Activated CD4-positive, alpha-beta T cell treated with anti-CD3 and anti-CD28 coated beads, Interleukin-2, amount 10 ng/mL, durations not matched to agents 24 days and 14 days (primary cell): ENCODE measurements at places on chromosomes 4 and X.

GRCh38 chrX:49673394-49673793 is 22.4 kb downstream of the PAGE1 start:
- no peaks in the 10 kb centered on the region for H3K27me3 ChIP-seq
- H3K4me3 ChIP-seq: no peak overlapping the region
- DNase-seq: no peak

- no peak overlapping the region for H3K4me3 ChIP-seq
- H3K4me1 ChIP-seq: no peaks in the 10 kb centered on the region
- H3K36me3 ChIP-seq: no peaks in the 10 kb centered on the region
- no peak overlapping the region for H3K27ac ChIP-seq
Measured at GRCh38 chrX:152154050-152154449, 15.7 kb upstream of the MAGEA10 start.

GRCh38 chr4:145390571-145390970 is 91.1 kb upstream of the SMAD1 start:
- no peak overlapping the region for H3K27ac ChIP-seq
- H3K4me3 ChIP-seq: no peak overlapping the region
- no peaks in the 10 kb centered on the region for H3K4me1 ChIP-seq
- peaks cover 9% of the 10 kb centered on the region for H3K27me3 ChIP-seq

GRCh38 chr4:25702848-25703247 is 47.2 kb downstream of the SLC34A2 start:
- no peak for DNase-seq
- no peaks in the 10 kb centered on the region for H3K36me3 ChIP-seq
- H3K27me3 ChIP-seq: peaks cover 2% of the 10 kb centered on the region
- H3K4me3 ChIP-seq: no peak overlapping the region
- H3K27ac ChIP-seq: no peak overlapping the region
- no peaks in the 10 kb centered on the region for H3K4me1 ChIP-seq

DNA sequence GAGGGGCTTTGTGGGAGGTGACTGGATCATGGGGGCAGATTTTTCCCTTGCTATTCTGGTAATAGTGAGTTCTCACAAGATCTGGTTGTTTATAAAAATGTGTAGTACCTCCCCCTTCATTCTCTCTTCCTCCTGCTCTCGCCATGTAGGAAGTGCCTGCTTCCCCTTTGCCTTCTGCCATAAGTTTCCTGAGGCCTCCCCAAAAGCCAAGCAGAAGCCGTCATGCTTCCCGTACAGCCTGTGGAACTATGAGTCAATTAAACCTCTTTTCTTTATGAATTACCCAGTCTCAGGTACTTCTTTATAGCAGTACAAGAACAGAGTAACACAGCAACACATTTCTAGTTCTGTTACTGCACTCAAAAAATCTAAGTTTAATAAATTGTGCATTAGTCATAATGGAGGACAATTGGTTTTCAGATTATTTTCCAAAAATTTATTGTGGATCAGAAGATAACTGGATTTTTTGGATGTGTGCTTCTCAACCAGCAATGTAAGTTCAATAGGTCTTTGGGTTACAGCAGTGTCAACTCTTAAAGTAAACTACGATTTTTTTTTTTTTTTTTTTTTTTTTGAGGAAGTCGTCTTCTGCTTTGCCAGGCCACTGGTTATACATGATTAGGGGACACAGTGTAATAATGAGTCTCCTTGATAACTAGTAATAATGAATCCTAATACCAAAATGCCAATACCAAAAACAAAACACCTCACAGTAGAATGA is 69.9 kb downstream of the CHIC2 start:
- no peak overlapping the region for H3K4me3 ChIP-seq
- no peaks in the 10 kb centered on the region for H3K4me1 ChIP-seq
- H3K27ac ChIP-seq: no peak overlapping the region
- DNase-seq: no peak

- peak overlapping the region; percentile 91 for H3K4me3 ChIP-seq
- peaks cover 3% of the 10 kb centered on the region for H3K36me3 ChIP-seq
- peaks cover 13% of the 10 kb centered on the region for H3K4me1 ChIP-seq
- peaks cover 26% of the 10 kb centered on the region for H3K27me3 ChIP-seq
- peak; percentile 69 for DNase-seq
Measured at GRCh38 chr4:94452476-94453371, 982 bp downstream of the PDLIM5 start.

DNA sequence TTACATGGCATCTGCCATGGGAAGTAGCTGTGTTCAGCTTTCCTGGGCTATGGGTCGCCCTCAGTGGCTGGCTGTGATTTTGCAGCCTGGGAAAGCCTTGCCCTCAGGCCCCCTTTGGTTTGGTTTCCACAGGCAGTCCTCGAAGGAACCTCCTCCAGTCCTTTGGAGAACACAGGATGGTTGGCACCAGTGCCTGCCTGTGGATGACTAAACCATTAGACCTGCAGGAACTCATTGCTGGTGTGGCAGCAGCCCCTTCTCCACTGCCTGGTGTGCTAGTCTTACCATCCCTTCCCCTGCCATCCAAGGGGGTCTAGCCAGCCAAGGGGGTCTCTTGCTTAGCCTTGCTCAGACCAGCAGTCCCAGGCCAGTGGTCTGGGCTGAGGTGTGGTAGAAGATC is 71.4 kb upstream of the PJA1 start:
- no peak overlapping the region for H3K27ac ChIP-seq
- no peaks in the 10 kb centered on the region for H3K4me1 ChIP-seq
- no peaks in the 10 kb centered on the region for H3K36me3 ChIP-seq
- no peaks in the 10 kb centered on the region for H3K27me3 ChIP-seq

DNA sequence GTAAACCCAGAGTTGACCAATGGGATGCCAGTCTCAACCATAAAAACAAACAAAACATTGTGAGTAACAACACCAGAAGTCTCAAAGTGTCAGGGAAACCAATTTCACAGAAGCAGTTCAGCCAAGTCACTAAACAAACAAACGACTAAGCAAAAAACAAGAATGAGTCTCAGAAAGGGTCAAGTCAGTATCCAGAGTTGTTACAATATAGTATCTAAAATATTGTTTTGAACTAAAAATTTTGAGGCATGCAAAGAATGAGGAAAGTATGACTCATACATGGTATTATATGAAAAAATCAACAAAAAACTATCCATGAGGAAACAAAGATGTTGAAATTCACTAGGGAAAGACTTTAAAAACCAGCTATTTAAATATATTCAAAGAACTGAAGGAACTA is 70.6 kb downstream of the AR start:
- no peak overlapping the region for H3K4me3 ChIP-seq
- no peak for DNase-seq
- no peaks in the 10 kb centered on the region for H3K27me3 ChIP-seq
- no peak overlapping the region for H3K27ac ChIP-seq
- no peaks in the 10 kb centered on the region for H3K36me3 ChIP-seq
- no peaks in the 10 kb centered on the region for H3K4me1 ChIP-seq

DNA sequence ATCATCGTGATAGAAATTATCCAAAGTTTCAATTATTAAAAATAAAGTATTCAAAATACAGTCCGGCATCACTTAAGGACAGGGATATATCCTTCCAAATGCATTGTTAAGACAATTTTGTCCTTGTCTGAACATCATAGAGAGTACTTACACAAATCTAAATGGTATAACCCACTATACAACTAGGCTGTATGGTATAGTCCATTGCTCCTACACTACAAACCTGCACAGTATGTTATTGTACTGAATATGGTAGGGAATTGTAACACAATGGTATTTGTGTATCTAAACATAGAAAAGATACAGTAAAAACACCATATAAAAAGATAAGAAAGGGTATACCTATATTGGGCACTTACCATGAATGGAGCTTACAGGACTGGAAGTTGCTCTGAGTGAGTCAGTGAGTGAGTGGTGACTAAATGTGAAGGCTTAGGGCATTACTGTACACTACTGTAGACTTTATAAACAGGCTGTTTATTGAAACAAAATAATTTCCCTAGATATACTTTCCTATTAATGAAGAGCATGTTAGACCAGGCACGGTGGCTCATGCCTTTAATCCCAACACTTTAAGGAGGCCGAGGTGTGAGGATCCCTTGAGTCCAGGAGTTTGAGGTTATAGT is 44.8 kb upstream of the PTPN13 start:
- no peak overlapping the region for H3K27ac ChIP-seq
- H3K36me3 ChIP-seq: no peaks in the 10 kb centered on the region
- DNase-seq: no peak
- H3K4me1 ChIP-seq: peaks cover 16% of the 10 kb centered on the region
- no peak overlapping the region for H3K4me3 ChIP-seq
- H3K27me3 ChIP-seq: peaks cover 16% of the 10 kb centered on the region

DNA sequence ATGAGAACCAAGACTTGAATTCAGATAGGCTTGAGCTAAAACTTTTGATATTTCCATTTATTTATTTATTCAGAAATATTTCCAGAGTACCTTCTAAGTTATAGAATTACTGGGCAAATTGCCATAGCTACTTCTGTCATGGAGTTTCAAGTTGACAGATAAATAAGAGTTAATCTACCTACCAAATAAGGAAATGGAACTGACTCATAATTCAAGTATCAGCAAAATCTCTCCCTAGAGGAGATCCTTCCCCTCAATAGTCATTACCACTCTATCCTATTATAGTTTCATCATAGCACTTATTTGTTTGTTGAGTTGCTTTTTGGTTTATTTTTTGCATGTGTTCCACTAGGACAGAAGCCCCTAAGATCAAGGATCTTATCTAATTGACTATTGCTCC is 48.8 kb upstream of the CCSER1 start:
- no peak overlapping the region for H3K4me3 ChIP-seq
- H3K27ac ChIP-seq: no peak overlapping the region
- H3K4me1 ChIP-seq: no peaks in the 10 kb centered on the region
- no peaks in the 10 kb centered on the region for H3K36me3 ChIP-seq
- no peak for DNase-seq

GRCh38 chr4:147822128-147822527 is 90.2 kb downstream of the ARHGAP10 start:
- peaks cover 3% of the 10 kb centered on the region for H3K36me3 ChIP-seq
- no peaks in the 10 kb centered on the region for H3K27me3 ChIP-seq
- no peak for DNase-seq
